CD4-positive, alpha-beta T cell treated with Interleukin-12 subunit alpha and Interleukin-12 subunit beta, for 1 hour (primary cell): ENCODE measurements at places on chromosomes 16 and 17.

DNA sequence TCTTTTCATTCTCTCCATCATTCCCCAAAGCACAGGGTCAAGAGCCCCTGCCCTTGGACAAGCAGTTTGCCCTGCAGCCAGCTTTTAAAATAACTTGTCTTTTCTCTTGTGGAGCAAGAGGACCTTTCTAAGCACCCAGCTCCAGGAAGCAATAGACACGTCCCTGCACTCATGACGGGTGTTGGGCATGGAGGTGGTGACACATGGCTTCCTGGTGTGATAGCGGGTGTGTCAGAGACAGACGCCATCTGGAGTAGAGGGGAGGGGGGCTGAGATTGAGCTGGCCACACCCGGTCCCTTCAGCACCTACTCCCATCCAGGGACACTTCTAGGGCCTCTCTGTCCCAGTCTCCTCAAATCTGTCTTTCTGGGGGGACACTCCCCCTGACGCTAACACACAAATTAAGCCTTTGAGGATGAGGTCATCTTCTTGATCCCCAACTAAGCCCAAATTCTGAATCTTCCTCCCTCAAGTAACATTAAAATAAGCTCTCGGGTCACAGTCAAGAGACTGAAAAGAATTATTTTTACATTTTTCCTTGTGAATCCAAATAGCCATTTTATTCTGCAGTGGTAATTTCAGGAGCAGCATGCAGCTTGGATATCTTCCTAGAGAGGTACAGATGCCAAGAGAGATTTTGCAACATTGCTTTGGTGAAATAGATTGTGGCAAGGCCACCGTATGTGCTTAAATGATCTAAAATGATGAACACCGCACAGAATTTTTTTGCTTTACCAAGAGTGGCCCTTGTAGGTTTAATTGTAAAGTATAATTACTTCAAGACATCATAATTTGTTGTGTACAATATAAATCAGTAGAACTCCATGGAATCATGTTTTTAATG is 216.6 kb upstream of the IRX3 start:
- no peak for DNase-seq

DNA sequence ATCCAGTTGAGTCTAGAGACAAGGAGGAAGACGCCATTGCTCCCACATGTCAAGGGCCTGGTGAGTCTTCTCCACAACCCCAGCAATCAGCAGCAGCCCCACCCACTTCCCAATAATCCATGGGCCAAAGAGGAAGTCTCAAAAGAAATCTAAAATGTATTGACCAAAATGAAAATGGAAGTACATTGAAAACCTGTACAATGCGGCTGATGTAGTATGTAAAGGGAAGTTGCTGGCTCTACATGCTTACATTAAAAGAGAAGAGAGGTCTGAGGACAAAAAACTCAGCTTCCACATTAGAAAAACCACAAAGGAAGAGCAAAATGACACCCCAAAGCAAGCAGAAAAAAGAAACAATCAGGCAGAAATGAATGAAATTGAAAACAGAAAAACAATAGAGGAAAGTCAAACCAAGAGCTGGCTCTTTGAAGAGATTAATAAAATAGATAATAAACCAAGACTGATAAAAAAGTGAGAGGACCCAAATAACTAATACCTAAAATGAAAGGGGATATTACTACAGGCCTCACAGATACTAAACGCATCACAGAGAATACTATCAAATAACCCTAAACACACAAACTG is 100.6 kb upstream of the METRNL start:
- DNase-seq: peak; percentile 32

DNA sequence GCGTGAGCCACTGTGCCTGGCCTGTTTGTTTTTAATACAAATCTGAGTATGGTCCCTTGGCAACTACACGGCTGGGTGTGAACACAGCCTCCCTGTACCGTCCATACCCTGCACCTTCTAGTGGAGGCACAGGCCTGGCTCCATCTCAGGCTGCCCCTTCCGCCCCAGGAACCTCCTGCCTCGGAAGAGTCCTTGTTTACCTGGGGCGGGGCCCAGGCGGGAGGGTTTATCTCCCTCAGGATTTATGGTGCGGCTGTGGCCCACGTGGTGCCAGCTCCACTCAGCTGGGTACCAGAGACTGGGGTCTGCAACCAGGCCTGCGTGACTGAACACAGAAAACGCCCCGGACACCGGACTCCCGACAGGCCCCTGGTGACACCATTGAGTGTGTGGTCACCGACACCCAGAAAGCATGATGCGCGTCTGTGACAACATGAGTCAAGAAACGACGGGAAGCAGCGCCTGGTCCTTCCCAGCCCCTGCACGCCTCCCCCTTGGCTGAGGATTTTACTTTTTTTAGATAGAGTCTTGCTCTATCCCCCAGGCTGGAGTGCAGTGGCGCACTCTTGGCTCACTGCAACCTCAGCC is 19.0 kb downstream of the UNKL start:
- no peak for DNase-seq

- peak; percentile 42 for DNase-seq
Observed at GRCh38 chr17:49387498-49388289, 25.6 kb upstream of the ZNF652 start.

GRCh38 chr16:3490911-3491629 is 4.2 kb downstream of the C16orf90 start:
- no peak for DNase-seq

DNA sequence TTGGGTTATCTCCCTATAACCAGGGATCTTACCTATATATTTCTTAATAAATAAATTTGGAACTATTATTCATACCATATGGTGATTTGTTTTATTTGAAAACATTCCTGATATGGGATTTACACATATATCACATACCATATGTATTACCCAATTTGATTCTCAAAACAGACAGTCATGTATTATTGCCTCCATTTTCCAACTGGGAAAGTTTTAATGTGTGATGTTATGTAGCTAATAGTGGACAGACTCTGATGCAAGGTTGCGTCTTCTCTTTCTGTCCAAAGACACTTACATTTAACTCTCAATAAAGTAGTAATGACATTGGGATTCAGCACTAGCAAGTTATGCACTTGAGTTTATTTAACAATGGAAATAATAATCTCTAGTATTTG is 1.1 kb downstream of the KRTAP9-9 start:
- DNase-seq: no peak

GRCh38 chr17:42894283-42895184 is 6.1 kb upstream of the G6PC1 start:
- no peak for DNase-seq

DNA sequence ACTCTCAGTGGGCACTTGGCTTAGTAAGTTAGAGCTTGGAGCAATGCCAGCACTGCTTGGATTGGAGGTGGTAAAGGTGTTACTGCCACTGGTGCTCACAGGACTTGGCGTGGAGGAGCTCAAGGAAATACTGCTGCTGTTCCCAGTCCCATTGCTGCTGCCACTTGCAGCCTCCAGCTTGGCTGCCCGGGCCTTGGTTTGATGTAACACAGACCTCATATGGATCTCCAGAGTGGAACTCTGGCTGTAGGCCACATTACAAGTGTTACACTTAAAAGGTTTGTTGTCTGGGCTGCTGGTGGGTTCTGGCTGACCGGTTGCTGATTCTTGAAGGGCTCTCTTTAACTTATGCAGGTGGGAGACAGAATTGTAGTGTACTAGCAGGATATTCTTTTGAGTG is 250.3 kb downstream of the ZFHX3 start:
- no peak for DNase-seq

DNA sequence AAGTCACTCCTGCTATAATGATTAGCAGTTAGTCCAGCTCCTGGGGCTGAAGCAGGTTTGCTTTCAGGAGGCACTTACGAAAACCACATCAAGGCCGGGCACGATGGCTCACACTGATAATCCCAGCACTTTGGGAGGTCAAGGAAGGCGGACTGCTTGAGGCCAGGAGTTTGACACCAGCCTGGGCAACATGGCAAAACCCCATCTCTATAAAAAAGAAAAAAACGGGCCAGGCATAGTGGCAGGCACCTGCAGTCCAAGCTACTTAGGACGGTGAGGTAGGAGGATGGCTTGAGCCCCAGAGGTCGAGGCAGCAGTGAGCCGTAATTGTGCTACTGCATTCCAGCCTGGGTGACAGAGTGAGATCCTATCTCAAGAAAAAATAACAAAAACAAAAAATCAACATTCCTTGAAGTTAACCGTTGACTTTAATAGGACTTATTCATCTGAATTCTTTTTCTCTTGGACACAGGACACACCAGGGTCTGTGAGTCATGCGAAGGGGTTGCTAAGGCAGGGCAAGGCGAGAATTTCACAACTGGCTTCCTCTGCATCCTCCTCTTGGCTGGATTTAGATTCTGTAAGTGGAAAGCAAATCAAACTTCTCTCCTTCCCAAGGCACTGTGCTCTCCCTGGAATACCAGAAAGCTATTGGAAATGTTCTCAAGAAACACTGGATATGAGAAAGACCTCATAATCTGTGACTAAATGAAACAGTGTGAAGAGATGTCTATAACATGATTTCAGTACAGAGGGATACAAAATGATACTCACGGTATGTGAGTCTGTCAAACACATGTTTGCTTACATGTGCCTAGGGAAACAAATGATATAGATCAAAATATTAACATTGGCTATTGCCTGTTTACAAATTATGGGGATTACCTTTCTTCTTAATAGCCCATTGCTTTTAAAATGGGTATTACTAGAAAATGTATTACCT is 99.5 kb downstream of the SYCE1L start:
- DNase-seq: no peak

DNA sequence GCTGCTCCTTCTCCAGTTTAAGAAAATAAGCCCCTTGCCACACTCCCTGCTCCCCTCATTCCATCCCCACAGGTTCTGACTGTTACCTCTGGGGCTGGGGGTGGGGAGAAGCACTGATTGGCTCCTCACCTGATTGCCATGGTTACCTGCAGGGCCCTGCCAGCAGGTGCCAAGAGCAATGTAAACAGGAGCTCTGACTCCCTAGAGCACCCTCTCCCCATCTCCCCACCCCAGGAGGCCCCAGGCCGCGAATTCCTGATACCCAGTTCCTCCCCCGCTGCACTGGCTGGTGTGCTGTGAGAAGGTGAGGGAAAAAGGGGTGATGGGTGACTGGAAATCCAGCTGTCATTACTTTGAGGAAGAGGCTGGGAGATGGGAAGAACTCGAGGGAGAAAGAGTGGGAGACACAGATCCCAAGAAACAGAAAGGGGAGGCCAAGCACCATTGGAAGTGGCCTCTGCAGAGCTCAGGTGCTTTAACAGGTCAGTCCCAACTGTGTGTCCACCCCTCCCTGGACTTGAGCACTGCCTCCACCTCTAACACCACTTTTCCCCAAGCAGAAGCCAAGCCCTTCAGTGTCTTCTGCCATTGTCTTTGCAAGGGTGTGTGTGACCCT is 4.5 kb downstream of the PCGF2 start:
- DNase-seq: no peak

DNA sequence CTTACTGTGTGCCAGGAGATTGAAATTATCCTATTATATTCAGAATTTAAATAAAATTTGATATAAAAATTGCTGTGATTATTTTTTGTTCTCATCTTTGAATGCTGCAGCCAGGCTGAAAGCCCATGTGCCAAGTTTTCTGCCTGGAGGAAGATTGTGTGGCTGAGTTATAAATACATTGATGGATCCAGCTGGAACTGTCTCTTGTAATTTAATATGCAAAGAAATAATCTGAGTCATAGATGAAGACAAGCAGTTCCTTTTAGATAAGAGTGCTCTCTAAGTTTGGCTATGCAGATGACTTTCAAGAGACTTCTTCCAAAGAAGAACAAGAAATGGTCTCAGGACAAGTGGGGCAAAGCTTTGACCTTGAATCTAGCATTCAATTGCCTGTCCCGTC is 871.0 kb downstream of the CDH11 start:
- DNase-seq: no peak

DNA sequence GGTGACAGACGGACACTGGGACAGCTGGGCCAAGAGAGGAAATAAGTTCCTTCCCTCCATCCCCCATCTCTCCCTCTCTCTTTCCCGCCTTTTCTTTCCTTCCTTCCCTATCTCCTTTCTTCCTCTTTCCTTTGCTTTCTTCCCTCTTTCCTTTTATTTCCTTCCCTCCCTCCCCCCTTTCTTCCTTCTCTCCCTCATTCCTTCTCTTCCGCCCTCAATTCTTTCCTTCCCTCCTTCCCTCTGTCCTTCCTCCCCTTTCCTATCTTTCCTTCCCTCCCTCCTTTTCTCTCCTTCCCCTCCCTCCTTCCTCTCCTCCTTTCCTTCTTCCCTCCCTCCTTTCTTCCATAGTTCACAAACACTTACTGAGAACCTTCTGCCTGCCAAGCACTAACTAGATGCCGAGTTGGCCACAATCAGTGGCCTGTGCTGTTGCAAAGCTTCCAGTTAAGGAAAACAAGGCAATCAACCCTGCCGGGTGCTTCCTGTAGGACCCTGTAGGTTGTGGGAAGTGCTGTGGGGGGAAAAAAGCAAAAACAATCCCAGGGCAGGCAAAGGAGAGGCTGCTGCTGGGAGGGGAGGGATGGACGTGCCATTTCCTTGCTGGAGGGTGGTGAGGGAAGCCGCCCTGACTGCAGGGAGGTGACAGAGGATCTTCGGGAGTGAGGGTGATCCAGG is 31.7 kb downstream of the ABCC6 start:
- DNase-seq: no peak

DNA sequence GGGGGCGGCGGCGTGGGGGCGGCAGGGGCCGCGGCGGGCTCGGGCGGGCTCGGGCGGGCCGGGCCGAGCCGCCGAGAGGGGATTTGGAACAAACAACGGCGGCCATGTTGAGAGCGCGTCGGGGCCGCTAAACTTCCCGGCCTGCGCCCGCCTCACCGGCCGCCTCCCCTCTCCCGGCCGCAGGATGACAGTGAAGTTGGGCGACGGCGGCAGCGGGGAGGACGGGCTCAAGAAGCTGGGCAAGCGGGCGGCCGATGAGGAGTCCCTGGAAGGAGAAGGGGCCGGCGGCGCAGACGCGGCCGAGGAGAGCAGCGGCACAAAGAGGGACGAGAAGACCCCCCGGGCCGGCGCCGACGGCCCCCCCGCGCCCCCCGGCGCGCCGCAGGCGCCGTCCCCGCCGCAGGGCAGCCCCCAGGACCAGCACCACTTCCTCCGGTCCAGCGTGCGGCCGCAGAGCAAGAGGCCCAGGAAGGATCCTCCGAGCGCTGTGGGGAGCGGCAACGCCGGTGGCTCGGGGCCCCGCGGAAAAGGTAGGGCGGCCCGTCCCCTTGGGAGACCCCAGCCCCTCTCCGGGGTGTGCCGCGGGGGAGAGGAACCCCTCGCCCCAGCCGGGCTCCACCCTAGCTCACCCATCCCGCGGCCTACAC is 2.4 kb downstream of the CRAMP1 start:
- DNase-seq: peak; percentile 19
